ENCODE measurements at places on chromosomes 5 and 9.

DNA sequence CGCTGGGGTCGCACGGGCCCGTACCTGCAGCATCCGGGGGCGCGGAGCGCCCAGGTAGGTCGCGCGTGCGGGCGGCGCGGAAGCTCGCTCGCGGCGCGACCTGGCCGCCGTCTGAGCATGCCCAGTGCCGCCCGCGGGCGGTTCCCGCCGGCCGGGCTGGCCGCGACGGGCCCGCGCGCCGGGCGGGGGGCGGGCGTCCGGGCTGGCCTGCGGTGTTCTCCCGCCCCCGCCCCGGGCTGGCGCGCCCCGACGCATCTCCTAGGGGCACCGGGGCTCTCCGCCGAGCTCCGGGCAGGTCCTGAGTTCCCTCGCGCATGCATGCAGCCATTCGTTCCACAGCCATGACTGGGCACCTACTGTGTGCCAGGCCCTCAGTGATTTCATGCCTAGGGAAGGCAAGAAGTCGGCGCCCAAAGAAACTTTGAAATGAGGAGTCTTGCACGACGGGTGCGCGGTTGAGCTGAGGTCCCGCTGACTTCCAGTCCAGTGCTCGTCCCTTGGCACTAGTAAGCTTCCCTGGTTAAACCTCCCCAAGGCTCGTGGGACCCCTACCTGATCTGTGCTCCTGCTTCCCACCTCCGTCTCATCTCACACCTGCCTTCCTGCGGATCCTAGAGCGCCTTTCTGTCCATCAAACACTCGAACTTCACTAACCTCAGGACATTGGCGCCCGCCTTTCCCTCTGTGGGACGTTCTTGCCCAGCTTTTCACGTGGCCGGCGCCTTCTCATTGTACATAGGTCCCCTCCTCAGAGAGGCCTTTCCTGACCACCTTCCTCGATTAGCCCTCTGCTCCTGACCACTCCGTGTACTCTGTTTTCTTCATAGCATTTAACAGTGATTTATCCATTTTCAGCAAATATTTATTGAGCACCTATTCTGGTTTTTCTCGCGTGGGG is at the start of gene PTPN3:
PTPN3 (minus strand) TSS at position 113 of the 898 bp plus-strand sequence. CDS start 34,873 bp downstream, outside the sequence.
- no peak for DNase-seq

- DNase-seq = no peak
These were observed 46.1 kb upstream of the NEURL1B start for GRCh38 chr5:172594867-172595466.

GRCh38 chr5:147567917-147568598 is 58.2 kb upstream of the DPYSL3 start:
- DNase-seq = no peak

DNA sequence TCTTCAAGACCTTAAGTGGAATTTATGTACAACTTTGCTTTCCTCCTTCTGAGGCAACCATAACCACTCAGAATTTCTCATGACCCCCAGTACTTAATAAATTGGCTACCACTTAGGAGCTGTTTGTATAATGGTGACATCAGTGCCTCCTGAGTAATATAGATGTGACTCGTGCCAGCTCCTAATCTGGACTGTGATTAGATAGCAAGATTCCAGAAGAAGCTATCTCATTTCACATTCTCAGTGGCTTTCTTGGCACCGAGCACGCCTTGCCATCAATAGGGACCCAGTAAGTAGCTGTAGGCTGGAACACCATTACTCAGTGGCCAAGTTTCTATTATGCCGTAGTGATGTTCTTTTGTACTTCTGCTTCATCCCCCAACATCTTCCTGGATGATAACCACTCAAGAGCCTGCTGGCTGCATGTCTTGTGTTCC is 228.8 kb downstream of the CD180 start:
- DNase-seq = no peak

- DNase-seq = no peak
These were observed 212.2 kb upstream of the MVB12B start for GRCh38 chr9:126114409-126114760.

DNA sequence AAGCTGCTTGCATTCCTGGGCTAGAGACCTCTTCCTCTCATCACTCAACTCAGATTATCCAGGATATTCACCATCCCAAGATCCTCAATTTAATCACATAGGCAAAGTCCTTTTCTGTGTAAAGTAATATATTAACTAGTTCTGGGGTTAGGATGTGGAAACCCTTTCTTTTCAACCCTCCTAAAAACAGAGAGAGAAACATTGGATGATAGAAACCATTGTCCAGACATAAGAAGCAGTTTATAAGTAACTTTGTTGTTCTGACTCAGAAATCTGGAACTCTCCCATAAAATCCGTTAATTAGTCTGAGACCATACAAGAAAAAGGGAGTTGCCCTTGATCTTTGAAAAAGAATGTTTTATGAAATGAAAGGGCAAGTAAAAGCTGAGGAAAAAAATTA is 817.1 kb upstream of the CDH9 start:
- no peak for DNase-seq

GRCh38 chr9:21967702-21968101 is 26.5 kb downstream of the CDKN2A start:
- no peak for DNase-seq

GRCh38 chr5:146560205-146560812 is 44.3 kb upstream of the GPR151 start:
- no peak for DNase-seq

- DNase-seq = no peak
These were observed 80.7 kb downstream of the GLDC start for GRCh38 chr9:6564868-6565267.

DNA sequence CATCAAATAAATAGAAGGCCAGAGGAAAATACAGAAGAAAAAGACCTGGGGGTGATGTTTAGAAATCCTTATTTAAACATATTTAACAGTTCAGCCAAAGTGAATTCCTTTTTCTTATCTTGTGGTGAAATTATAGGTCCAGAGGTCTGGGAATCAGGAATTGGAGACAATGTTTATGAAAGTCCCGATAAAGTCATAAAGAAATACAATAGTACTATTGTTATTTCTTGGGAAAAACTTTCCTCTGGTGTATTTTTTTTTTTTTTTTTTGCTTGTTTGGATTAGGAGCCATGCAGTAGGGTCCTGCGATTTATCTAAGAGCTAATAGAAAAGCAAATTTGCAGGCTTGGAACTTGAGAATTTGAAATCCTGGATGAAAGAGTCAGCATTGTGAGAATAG is 426 bp downstream of the C7 start:
- no peak for DNase-seq

GRCh38 chr5:111691914-111692313 is 65.1 kb downstream of the NREP start:
- no peak for DNase-seq

- DNase-seq = no peak
These were observed 9.7 kb upstream of the RIOK2 start for GRCh38 chr5:97192580-97193354.

DNA sequence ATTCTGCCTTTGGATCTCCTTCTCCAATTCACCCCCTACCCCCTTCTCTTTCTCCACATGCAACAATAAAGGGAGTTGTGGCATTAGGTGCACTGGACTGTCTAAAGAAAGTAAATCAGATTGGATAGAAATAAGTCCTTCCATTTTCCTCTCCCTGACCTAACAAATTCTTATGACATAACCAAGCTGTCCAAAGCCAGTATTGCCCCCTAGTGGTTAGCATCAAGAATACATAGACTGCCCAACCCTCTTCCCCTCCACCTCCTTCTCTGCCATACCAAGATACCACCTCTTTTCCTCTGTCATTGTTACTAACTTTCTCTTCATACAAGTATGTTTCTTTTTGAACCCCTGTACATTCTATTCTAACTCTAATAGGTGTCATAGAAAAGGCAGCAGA is 45.7 kb downstream of the PPARGC1B start:
- DNase-seq = no peak

DNA sequence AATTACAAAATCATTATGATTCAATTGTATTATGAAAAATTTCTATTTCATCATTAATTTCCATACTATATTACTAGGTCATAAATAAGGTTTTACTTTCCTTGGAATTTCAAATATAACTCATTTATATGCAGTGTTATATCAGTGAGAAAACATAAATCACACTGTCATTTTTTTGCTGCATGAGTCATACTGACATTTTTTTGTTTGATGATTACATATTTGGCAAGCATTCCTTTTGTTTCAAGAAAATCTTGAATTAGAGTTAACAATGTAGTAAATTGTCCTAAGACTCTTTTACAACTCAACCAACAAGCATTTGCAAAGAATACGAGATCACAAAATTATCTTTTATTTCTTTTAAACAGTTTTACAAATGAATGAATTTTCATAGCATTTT is 298.4 kb upstream of the SEMA6A start:
- no peak for DNase-seq

GRCh38 chr5:30764704-30765103 is 428.8 kb upstream of the CDH6 start:
- DNase-seq = no peak

GRCh38 chr5:178387061-178387855 is 154.7 kb upstream of the PHYKPL start:
- no peak for DNase-seq

GRCh38 chr9:127694890-127695720 is 11.7 kb upstream of the CFAP157 start:
- DNase-seq = no peak

- no peak for DNase-seq
These were observed 64.2 kb upstream of the OLFM1 start for GRCh38 chr9:135023088-135023785.

DNA sequence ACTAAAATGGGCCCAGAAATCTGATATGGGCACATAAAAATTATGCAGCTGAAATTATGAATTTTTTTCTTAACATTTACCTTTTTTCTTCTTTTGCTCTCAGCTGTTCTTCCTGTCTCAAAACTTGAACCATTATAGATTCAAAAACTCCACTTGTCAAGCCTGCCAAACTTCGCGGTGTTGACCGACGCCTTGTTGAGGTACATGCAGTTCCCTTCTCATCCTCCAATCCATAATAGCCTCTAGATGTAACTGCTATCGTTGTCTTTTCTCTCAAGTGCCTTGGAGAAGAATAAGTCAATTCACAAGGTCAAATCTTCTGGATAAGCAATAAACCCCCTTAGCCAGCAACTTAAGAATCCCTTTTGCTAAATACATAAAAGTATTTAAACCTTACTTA is 27.2 kb downstream of the RANBP6 start:
- no peak for DNase-seq
